RWPE1 (cell line): ENCODE measurements at places on chromosomes 13 and 19.
A peak's percentile ranks its signal among the peaks of the same experiment; 100 is the strongest.

- DNase-seq = no peak
Observed at GRCh38 chr19:33199441-33200265, 5.5 kb downstream of the LRP3 start.

DNA sequence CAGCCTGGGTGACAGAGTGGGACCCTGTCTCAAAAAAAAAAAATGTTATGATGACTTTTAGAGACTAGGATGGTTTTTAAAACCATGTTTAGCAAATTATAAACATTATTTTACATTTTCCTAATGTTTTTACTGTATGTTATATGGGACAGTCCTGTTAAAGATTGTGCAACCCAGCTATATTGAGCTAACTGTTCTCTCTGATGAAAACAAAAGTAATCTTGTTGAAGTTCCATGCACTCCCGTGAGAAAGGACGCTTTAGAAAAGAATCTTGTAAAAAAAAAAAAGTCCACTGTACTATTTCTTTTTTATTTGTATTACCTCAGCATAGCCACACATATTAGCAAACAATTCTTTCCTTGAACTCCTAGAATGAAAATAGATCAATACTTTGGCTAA lies 451.2 kb downstream of the DCT start:
- no peak for DNase-seq

DNA sequence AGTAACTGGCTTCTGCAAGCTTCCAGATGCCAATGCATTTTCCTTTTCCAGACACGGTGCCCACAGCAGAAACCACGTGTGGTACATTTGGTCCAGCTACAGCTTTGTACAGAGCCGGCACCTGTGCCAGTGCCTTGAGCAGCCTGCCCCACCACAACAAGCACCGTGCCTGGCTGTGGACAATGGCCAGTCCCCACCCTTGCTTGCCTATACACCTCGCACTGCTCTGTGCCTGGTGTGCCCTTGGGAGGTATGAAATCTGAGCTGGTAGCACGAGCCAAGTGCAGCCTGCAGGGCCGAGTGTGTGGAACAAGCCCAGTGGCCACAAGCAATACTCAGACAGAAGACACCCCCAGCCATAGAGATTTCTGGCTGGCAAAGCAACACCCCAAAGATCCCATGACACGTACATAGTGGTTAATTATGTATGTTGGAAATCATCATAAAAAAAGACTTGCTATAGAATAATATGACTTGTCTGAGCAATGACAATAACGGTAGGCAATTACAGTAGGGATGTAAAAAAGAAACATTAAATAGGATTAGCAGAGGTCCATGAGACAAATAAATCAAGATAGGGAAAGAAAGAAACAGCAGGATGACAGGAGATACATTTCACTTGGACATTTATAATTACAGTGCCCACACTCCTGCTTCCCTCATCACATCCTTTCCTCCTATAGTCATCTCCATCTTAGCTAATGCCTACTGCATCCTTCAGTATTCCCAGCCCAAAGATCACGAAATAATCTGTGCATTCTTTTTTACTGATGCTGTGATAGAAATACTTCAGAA lies 1399.5 kb downstream of the PCDH9 start:
- DNase-seq = no peak

DNA sequence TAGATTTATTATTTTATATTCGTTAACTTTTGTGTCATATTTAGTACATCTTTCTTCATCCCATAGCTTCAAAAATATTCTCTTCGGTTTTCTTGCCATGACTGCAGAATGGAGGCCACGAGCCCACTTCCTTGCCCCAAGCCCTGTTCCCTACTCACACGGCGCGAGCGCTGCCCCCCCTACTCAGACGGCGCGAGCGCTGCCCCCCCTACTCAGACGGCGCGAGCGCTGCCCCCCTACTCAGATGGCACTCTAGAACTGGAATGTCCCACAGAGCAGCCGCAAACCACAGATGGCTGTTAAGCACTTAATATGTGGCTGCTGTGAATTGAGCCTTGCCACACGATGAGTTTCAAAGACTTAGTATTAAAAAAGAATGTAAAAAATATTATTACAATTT lies 102.2 kb upstream of the PEG3 start:
- no peak for DNase-seq

GRCh38 chr19:16038196-16038695 lies 38.0 kb upstream of the TPM4 start:
- no peak for DNase-seq

DNA sequence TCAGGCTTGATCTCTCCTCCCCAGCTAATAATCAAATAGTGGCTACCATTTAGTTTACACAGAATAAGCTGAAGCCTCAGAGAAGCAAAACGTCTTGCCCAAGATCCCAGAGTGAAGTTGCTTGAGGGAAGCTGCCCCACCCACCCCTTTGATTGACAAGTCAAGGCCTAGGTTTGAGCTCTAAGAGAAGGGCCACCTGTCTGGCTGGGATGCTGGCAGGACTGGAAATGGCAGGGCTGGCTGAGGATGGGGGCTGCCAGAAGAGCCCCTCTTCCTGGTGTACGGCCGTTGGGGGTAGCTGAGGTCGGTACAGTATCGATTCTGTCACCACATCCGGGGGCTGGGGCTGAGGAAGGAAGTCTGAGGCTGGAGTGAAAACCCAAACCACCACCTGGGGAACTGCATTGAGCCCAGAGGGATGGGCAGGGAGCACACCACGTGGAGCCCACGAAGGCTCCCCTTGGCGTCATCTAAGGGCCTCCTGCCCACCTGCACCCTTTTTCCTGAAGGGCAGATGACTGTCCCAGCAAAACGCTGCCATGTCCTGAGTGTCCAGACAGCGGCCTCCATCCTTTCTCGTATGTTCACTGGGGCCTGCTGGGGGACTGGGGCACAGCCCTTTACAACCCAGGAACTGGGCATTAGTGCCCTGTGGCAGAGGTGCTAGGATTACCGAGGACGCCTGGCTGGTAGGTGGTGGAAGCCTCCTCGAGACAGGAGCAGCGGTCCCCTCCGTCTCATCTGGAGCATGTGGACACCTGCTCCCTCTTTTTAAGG lies 1.4 kb upstream of the PRKD2 start:
- DNase-seq = peak; percentile 66

DNA sequence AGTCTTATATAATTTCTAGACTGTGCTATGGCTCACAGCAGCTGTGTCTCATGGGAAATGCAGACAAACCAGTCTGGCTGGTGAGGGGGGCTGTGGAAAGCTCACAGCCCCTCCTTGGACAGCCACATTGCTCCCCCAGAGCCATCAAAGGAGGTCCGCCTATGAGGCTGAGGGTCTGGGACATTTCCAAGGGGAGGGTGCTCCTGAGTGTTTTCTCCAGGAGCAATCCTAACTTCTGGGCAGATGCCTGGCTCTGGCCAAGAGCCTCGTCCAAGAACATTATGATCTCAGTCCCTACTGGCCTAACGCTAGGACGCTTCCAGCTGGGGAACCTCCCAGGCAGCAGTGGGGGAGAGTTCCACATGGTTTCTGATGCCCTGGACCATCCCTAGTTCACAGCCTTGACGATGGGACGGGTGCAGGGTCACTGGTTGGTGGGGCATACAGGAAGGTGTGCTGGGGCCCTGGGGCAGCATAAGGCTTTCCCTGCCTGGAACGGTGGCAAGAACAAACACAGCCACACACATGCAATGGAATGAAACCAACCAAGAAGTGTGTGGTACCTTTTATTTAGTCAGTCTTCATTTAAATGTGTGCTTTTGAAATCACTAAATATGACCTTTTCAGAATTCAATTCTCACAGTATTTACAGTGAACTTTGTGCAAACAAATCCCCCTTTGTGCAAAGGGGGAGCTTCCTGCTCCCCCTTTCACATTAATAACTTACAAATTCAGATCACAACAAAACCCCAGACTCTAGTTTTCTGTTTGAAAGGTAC lies 60.6 kb downstream of the CDADC1 start:
- no peak for DNase-seq

DNA sequence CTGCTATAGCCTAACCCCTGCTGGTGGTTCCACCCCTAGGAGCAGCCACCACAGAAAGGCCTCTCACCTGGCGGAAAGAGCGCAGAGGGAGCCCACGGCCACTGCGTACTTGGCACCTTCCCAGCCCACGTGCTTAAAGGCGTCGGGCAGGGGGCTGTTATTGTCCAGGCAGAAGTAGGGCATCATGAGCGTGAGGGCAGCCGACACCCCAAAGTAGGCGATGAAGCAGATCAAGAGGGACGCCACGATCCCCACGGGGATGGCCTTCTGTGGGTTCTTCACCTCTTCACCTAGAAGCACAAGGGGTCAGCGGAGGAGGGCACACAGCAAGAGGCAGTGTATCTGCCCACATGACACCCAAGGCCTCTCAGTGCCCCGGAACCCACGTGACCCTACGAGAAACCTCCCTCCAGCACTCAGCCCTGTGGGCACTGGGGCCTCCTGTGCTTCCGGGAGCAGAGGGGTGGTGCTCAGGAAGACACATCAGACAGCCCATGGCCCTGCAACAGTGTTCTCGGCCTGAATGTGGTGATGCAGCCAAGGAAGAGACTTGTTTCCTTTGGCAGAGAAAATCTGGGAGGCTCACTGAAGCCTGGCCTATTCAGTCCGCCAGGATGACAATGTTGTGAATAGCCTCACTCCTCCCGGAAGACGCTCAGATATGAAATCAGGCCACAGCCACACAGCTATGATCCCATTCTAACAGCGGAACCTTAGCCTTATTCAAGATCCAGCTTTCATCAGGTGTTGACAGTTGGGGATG lies 72.1 kb downstream of the SLC7A1 start:
- DNase-seq = no peak

GRCh38 chr19:45402298-45403061 lies 2.4 kb downstream of the PPP1R13L start:
- DNase-seq = peak; percentile 90

GRCh38 chr13:113963376-113963775 lies 10.5 kb downstream of the C13orf46 start:
- DNase-seq = no peak

DNA sequence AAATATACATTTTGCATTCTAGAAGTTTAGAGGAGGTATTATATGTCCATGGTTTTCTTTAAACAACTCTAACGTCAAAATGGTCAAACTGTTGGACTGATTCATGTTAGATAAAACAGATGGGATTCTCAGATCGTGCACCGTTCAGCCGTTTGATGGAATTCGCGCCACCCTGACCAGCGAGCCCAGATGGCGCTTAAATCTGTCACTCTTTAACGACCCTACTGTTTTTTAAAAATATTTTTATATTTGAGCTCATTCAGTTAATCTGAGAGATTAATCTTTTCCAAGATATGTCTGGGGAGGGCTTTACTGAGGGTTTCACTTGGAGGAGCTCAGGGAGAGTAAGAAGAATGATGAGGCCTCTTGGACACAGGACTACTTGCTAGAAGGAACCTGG lies 164.4 kb downstream of the TM9SF2 start:
- no peak for DNase-seq

DNA sequence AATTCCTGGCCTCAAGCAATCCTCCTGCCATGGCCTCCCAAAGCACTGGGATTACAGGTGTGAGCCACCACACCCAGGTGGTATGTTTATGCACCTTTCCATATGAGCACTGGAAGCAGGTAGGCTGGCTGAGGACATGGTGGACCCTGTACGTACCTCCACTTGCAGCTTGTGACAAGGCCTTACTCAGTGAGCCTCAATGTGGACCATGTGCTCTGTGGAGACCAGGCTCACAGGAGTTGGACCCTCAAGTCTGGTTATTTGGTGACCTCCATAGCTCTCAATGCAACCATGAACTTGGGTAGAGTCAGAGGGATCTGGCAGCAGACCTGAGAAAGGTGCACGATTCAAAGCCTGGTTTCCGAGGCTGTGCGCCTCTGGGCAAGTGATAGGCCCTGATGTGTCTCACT lies 5.5 kb downstream of the ACP4 start:
- DNase-seq = no peak

- DNase-seq = peak; percentile 73
Observed at GRCh38 chr19:5558101-5558621, 9.6 kb downstream of the TINCR start.
